ENCODE measurements at places on chromosomes 2 and 18.

DNA sequence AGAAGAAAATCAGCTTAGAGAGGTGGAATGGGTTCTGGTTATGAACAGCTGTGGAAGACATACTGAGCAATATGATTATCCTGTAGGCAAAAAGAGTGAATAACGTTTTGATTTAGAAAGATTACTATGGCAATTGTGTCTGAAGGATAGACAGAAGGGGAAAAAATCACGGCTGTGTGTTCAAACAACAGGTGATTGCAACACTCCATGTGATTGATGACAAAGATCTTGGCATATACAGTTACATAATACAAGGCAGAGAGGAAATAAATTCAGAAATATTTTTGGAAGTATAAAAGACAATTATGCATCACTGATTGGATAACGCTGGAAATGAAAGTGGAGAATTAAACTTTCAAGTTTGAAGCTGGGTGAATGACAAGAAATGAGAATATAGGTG lies 58.5 kb upstream of the KCNJ3 start:
- DNase-seq = no peak

- DNase-seq = no peak
These were observed 78.4 kb downstream of the CSRNP3 start for GRCh38 chr2:165547900-165548299.

GRCh38 chr2:239436076-239436475 lies 35.3 kb upstream of the HDAC4 start:
- DNase-seq = no peak

GRCh38 chr2:118859157-118859770 lies 11.8 kb upstream of the EN1 start:
- no peak for DNase-seq

DNA sequence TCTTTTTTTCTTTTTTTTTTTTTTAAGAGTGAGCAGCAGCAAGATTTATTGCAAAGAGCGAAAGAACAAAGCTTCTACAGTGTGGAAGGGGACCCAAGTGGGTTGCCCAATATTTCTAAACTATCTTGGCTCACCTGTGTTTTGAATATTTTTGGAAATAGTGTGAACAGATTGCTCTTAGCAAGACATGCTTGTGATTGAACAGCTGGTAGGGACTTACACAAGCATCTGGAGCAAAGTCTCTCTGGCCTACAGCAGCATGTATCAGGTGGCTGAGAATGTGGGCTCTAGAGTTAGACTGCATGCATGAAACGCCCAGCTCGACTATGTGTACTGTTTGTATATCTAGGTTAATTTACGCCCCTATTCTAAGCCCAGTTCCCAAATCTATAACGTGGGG lies 40.3 kb upstream of the FBXO11 start:
- no peak for DNase-seq

DNA sequence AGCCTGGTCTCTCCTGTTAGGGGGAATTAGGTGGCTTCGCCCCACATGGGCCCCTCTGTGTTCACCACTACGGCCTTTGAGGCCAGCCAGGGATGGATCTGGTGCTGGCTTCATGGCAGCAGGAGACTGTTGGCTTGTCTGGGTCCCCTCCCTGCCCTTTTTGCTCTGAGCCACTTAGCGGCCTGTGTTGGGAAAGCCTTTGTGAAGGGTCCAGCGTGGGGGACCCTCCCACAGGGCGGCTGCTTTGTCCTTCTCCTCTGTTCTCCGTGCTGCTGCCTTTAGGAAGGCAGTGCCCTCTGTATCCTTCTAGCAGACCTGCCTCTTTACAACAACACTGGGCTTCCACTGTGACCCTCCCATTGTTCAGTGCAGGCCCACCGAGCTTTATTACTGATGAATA lies 118.4 kb downstream of the TSN start:
- no peak for DNase-seq

DNA sequence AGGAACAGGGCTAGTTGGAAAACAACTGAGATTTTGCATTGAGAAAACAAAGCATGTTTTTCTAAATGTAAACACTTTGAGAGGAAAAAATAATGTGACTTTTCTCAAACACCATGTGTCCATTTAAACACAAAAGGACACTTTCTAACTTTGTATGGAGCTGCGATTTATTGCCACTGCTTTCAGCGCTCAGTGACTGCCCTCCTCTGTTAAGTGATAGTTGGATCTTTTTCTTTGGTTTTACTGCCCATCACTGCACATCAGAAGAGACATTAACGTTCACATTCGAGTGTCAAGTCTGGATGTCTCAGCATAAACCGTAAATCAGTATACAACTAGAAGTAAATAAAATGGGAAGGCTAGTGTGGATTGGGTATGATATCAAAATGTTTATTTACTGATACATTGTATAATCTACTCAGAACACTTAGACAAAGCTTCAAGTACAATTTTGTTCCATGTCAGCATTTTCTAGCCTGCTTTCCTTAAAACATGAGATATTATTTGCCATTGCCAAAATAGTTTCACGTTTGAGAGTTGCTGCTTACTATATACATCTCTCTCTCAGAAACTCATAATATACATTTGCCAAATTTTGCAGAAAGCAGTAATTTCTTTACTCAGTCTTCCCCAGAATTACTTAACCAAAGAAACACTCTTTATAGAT lies 237.6 kb downstream of the IKZF2 start:
- DNase-seq = no peak

GRCh38 chr2:141021109-141021508 lies 1109.7 kb downstream of the LRP1B start:
- no peak for DNase-seq

DNA sequence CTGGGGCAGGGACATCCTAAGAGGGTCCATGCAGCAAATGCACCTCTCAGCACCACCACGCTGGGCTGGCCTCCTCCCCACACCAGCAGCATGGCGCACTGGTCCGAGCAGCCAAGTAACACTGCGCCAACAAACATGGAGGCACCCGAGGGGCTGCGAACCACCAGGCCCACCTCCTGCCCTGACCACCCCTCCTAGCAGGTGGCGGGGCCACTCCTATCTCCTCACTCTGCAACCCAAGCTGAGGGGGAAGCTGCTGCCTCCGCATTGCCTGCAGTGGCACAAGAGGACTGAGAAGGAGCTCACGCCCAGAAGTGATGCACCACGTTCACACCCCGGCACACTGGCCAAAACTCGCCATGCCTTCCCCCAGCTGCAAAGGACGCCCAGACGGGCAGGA lies 94.4 kb downstream of the EIPR1 start:
- DNase-seq = no peak

DNA sequence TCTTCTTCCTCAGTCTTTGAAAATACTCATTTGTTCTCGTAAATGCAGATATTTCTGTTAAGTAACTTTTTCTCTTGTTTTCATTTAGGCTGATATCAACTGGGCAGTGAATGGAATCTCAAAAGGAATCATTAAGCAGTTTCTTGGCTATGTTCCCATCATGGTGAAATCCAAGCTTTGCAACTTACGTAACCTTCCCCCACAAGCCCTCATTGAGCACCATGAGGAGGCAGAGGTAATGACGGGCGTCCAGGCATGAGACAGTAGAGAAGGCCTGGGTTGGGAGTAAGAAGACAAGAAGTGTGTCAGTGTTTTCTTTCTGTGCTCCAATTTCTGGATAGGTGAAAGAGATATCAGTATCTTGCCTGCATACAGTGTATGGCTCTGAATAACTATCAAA lies 5.1 kb downstream of the POLR1B start:
- DNase-seq = no peak

- DNase-seq = no peak
These were observed 17.1 kb upstream of the OSBPL6 start for GRCh38 chr2:178177066-178177679.

DNA sequence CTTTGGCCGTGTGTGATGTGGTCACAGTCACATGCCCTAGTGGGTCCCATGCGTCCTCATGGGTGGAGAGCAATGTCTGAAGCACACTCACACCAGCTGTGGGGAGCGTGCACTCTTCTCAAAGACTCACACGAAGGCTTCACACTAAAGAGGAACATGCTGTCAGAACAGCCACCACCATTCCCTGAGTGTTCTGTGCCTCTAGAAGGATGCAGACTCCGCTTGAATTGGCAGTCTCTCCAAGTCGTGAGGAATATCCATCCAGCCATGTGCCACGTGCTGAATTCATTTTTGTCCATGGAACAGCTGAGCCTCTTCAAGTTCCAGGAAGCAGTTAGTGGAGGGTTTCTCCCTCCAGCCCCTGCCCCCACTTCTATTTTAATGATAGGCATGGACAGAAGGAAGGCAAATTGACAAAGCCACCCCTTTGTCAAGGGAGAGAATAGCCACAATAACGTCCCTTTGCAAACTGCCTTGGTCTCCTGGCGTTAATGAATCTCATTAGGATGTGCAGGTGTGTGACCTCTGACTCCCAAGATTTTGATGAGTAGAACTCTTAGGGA lies 464.3 kb upstream of the ID2 start:
- no peak for DNase-seq

DNA sequence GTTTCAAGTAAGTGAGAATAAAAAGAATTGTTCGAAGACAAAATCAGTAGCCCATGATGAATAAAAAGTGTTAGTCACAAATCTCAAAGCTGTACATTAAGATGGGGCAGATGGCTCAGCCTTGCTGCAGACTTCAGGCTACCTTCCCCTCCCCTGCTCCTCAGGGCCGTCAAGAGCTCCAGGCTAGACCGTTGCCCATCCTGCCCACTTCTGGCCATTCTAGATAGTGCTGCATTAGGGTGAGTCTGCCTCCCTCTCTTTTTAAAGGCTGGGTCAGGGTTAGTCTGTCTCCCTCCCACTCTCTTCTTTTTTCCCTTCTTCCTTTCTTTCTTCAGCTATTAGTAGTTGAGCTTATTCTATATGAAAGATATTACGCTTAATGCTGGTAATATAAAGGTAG lies 86.0 kb downstream of the MAPRE2 start:
- no peak for DNase-seq

DNA sequence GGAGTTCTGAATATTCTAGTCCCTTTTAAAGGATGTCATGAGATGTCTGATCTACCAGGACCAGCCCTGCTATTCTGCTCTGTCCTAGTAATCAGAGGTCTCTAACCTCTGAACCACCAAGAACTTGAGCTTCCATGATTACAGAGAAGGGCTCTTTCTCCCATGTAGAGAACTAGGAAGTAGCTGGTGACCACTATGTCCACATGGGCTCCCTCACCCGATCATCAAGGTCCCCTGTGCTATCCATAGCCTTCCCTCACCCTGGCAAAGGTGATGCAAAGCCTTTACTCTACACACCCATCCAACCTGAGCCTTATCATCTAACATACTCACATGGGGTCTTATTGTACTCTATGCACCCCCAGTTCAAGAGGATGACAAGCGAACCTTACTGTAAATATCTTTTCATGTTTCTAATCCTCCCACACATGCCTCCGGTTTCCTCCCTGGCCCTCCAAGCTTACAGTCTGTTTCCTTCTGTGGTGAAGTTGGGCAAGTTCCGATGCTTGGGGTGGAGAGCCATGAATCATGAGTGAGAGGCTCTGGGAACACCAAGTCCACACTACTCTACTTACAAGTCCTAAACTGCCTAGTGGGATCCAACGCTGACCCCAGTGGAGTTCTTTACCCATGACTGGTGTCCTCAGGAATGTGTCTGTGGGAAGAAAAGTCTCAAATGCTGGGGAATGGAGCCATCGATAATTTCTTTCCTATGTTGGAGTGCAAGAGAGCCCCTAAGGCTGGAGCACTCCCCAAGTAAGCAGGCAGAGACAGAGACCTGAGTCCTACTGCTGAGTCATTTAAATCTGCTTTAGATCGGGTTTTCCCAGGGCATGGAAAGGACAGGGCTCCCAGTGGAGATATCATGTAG lies 73.3 kb upstream of the KLF7 start:
- DNase-seq = no peak

- no peak for DNase-seq
These were observed 418.7 kb downstream of the MEIS1 start for GRCh38 chr2:66853585-66853984.

DNA sequence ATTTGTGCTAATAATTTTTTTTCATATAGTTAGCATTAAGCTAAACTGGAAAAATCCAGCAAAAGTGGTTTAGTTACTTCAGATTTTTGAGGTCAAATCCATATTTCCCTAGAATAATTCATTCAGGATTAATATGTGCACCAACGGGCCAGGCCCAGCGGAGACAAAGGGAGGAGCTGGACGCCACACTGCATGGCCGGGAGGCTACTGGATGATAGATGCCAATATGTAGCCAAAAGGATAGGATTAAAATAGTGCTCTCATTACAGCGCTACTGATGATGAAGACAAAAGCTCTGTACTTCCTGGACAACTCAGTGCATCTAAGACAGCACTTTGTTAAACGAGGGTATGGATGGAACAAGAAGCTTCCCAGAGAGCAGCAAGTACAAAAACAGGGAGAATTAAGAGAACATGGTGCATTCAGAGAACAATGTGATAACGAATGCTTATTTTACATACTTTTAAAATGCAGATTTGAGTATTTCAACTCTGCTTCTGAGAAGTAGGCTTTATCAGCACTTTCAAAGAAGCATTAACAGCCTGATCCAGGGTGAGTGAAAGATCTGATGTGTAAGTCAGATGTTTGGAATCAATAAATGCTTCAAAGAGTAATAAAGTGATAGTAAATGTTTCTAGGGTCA lies 39.8 kb downstream of the PPP4R1 start:
- DNase-seq = no peak

DNA sequence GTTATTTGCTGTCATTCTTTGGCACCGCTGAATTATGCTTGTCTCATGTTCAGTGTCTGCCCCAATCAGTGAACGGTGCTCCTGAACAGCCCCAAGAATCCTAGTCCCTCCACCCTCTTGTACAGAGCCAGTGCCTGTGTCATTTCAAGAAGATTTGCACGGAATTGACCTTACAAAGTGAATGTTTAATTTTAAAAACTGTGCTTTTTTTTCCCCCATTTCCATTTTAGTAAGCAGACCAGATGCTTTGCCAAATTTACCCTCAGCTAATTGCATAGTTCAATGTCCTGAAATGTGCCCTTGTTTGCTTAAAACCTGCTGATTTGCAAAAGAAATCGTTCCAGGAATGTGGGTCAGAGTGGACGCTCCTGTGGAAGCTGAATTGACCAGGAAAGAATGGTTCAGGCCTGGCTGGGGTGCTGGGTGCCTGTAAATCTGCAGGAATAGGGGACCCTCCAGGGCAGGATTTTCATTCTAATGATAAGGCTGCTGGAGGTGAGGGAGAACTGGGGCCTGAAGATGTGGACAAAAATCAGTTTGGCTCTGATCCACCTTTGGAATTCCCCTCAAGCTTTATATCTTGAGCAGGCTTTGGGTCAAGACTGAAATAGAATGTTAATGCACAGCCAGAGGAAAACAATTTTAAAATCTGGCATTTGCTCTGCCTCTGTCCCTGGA lies 20.1 kb downstream of the TMEM17 start:
- no peak for DNase-seq

DNA sequence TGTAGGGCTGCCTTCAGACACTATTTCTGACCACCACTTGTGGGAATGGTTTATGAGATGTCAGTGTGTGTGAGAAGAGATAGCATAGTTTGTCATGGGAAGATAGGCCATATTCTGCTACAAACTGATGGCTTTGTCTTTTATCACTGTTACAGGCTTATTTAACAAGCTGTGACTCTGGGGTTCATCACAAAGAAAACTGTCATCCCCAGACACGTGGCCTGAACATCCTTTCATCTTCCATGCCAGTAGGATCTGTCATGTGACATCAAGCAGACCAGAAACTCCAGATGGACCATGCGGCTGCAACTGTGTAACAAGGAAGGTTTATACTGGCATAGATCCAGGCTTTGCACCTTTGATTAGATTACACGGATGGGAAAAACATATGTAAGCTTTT lies 128.6 kb upstream of the KCNH7 start:
- DNase-seq = no peak

- no peak for DNase-seq
These were observed 656.6 kb upstream of the CHAC2 start for GRCh38 chr2:53111004-53111403.
